Spinal cord (tissue), 10 donors: ENCODE measurements at places on chromosomes 11 and 22. TPM values are rescaled to one million over a fixed set of nuclear protein-coding genes. Genes with fewer than 3 reads are reported as not detected.

Gene SORL1
- polyA plus RNA-seq = 26.7 TPM

Gene KCNQ1
- polyA plus RNA-seq = 3.0 TPM

Gene OTOG
- not detected for polyA plus RNA-seq

Gene OR8A1
- 0.03 TPM for polyA plus RNA-seq

Gene GLB1L2
- polyA plus RNA-seq = 14.1 TPM

Gene PNPLA3
- polyA plus RNA-seq = 8.8 TPM
